ENCODE measurements at places on chromosomes 11 and 22.

DNA sequence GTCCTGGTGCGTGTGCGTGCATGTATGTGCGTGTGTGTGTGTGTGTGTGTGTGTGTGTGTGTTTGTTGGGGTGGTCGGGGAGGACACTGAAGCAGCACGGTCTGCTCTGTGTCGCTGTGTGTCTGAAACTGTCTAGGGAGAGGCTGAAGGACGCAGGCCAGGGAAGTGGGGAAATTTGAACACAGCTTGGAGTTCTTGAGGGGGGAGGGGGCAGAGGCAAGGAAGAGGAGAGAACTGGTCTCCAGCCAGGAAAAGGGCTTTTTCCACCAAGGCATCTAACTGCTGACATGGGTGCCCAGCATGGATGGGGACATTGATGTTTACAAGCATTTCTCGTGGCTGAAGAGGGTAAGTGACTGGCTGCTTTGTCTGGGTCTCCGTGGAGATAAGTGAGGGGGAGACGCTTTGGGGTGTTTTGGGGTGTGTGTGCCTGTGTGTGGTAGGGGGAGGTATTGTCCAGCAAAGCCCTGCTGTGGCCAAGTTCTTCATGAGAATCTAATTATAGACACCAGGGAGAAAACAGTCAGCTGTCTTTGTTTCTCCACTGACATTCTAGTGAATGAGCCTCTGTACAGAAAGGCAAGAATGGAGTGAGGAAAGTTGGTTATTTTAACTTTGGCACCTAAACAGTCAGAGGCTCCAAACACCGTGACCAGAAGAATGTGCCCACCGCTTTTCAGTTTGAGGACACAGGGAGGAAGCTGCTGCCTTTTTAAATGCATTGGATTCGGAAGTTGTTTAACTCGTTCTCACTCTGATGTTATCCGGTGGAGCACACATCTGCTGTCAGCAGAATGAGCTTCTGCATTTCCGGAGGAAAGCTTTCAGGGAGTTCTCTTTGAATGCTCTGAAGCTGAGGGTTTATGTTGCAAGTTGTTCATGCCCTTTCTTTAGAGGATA, 63.7 kb downstream of the PPFIBP2 start:
- peak; percentile 14 for DNase-seq

- DNase-seq: no peak
Observed at GRCh38 chr11:45995342-45995734, 72.9 kb downstream of the LARGE2 start.

DNA sequence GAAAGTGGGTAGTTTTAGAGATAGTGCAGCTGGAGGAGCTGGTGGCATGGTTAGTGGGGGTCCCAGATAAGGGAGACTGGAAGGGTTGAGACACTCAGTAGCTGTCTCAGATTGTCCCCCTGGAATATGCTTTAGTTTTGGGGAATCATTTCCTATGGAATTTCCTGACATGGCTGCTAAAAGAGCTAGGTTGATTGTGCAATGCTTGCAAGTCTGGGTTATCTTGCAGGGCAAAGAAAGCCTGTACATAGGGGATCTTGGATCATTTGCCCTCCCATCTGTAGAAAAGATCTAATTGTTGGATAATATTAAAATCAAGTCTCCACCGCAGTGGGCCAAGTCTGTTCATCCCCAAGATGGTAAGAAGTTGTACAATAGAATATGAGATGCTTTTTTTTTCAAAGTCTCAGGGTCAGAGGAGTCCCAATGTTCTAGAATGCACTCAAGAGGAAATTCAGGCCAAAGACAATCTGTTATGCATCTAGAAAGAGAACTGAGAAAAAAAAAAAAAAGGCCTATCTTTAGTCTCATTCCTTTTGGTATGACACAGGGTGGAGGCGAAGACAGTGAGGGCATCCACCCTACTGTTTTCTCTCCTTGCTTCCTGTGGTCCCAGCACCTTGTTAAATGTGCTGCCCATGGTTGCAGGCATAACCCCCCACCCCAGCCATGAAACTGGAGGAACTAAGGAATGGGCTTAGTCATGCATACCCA, 20.2 kb downstream of the MS4A6E start:
- DNase-seq: no peak

- no peak for DNase-seq
Observed at GRCh38 chr11:47002390-47002789, 65.8 kb downstream of the CSTPP1 start.

GRCh38 chr11:6757373-6757967, 14.3 kb downstream of the OR2AG2 start:
- peak; percentile 73 for DNase-seq

DNA sequence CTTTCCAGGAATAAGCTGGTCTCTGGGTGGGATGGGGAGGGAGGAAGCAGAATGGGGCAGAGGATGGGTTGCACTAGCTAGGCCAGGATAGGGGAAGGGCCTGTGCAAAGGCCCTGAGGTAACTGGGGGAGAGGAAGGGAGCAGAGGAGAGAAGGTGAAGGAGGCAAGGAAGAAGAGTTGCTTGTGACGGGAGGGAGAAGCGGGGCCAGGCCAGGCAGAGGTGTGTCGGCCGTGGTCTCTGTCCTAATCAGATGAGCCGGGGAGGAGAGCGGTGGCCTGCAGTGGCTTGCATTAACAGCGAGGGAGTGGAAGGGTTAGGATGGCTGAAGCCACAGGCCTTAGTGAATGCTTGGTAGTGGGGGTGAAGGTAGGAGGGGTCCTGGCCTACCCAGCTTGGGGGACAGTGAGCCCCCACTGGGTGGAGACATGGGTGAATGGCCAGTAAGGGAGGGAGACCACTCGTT, 6.0 kb upstream of the DERL3 start:
- DNase-seq: no peak

DNA sequence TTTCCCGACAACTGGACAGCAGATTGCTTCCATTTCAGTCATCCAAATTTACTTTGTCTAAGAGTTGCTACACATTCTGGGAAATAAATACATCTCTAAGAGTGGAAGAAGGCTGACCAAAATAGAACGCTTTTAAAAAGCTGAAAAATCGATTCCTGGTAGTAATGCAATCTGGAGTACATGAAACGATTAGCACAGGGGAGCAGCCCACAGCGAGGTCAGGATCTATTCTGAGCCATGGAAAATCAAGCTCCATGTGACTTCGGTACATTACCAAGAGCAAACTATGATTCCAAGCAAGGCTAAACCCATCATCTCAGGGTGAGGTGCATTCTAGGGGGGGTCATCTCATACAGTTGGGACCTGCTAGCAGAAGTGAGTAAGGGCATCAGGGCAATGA, 249.3 kb downstream of the BLID start:
- DNase-seq: no peak

DNA sequence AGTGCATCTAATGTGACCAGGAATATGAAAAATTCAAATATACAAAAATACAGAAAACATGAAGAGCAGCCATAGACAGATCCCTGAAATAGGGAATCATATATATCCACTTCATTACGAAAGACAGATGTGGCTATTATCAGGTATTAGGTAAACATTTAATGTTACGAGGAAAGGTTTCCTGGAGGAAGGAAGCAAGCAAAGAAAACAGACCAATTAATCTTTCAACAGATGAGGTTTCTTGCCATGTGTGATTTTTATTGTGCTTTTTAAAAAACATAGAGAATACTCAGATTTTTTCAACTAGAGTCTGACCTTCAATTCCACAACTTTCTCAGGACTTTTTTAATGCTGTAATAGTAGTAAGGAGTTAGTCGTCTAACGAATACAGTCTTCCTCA, 24.3 kb upstream of the GAB2 start:
- no peak for DNase-seq

- peak; percentile 87 for DNase-seq
Observed at GRCh38 chr11:3853899-3854659, 1.4 kb upstream of the STIM1 start.

- DNase-seq: no peak
Observed at GRCh38 chr11:111635706-111636045, 33.4 kb downstream of the SIK2 start.

DNA sequence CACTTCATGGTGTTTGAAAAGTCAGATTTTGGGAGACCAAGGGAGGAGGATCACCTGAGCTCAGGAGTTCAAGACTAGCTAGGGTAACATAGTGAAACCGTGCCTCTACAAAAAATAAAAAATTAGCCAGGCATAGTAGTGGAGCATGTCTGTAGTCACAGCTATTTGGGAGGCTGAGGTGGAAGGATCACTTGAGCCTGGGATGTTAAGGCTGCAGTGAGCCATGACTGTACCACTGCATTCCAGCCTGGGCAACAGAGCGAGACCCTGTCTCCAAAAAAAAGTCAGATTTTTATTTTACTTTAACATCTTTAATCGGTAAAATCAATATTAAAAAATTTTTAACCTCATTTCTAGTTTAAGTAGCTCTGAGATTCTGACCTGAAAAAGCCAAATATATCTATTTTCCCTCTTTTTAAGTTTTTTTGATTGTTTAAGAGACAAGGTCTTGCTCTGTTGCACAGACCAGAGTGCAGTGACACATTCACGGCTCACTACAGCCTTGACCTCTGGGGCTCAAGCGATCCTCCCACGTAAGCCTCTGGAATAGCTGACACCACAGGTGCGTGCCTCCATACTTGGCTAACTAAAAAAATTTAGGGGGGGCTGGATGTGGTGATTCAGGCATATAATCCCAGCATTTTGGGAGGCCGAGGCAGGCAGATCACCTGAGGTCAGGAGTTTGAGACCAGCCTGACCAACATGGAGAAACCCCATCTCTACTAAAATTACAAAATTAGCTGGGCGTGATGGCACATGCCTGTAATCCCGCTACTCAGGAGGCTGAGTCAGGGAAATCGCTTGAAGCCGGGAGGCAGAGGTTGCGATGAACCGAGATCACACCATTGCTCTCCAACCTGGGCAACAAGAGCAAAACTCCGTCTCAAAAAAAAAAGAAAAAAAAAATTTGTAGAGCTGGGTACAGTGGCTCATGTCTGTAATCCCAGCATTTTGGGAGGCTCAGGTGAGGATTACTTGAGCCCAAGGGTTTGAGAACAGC, 48.4 kb downstream of the SFI1 start:
- DNase-seq: no peak

GRCh38 chr11:65871811-65872548, 620 bp downstream of the EFEMP2 start:
- no peak for DNase-seq

- DNase-seq: no peak
Observed at GRCh38 chr11:61616434-61616833, 35.6 kb upstream of the SYT7 start.

- DNase-seq: no peak
Observed at GRCh38 chr11:84236436-84236835, 950.3 kb upstream of the CCDC90B start.

GRCh38 chr11:131186629-131187101, 183.8 kb upstream of the NTM start:
- peak; percentile 15 for DNase-seq

- DNase-seq: no peak
Observed at GRCh38 chr22:26708256-26709009, 51.0 kb downstream of the MIAT start.

DNA sequence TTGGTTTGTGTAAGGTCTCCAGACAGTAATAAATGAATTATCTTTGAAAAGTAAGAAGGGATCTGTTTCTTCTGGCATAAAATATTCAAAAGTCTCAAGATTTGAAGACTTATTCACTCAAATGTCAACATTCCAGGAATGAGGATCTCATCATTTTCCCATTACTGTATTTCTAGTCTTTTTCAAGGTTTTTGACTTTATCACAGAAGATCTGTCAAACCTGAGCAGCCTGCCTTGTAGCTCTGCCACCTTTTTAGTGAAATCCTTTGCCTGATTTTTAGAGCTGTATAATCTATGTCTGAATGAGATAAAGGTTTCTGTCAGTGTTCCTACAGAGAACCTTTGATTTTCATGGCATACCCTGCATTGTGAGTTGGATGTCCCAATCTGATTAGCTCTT, 4.0 kb downstream of the OR51F2 start:
- DNase-seq: no peak
